ENCODE measurements at places on chromosomes 4 and X.

DNA sequence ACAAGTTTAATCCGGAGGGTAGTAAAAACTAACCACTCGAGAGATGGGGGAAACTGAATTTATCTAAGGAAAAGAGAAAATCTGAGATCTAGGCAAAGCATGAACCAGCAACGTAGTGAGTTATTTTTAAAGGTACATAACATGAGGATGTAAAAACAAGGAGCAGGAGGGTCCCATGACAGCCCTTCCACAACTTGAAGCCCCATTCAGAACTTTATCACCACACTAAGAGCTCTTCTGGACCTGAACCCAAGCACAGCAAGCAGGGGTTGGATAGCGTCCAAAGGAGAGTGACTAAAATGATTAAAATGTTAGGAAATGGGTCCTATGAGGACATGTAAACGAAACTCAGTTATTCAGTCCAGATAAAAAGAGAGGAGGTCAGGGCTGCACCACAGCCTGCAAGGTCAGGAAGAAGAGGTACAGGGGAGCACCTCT lies 16.2 kb downstream of the SH3RF1 start:
- no peaks in the 10 kb centered on the region for H3K36me3 ChIP-seq
- peak; percentile 51 for DNase-seq
- peaks cover 80% of the 10 kb centered on the region for H3K4me1 ChIP-seq
- H3K27me3 ChIP-seq, result no peaks in the 10 kb centered on the region
- H3K27ac ChIP-seq, result peak overlapping the region; percentile 54

GRCh38 chr4:75698162-75698962 lies 25.2 kb upstream of the G3BP2 start:
- DNase-seq, result no peak
- H3K27me3 ChIP-seq, result no peaks in the 10 kb centered on the region
- H3K4me3 ChIP-seq, result no peak overlapping the region
- H3K4me1 ChIP-seq, result no peaks in the 10 kb centered on the region
- H3K36me3 ChIP-seq, result no peaks in the 10 kb centered on the region

DNA sequence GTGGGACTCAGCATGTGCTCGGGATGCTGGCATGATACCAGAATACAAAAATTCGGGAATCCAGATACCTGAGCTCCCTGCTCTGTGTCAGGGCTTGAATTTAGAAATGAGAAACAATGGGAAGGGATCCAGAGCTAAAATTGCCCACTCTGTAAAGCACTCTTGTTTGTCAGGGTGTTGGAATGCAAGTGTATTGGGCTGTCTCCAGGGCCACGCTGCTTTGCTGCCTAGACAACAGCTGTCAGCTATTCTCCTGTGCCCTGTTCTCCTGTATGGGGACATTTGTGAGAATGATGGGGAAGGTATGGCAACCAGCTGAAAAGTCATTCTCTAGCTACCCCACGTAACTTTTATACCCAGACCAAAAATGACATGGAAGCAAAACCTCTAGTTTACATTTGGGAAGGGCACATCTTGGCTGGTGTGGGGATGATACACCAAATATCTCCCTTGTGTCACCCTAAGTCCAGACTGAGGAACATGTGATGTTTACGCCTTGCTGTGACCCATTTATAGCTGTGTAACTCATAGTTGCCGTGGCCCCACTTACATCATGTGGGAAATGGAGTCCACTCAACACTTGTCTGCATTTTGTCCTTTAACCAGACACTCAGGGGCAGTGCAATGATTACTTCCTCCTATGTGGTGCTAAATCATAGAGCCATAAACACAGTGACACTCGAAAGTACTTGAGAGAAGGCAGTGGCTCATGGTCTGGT lies 46.6 kb downstream of the SMPX start:
- H3K4me3 ChIP-seq, result no peak overlapping the region
- no peak for DNase-seq
- H3K27me3 ChIP-seq, result no peaks in the 10 kb centered on the region
- H3K27ac ChIP-seq, result no peak overlapping the region
- no peaks in the 10 kb centered on the region for H3K36me3 ChIP-seq

DNA sequence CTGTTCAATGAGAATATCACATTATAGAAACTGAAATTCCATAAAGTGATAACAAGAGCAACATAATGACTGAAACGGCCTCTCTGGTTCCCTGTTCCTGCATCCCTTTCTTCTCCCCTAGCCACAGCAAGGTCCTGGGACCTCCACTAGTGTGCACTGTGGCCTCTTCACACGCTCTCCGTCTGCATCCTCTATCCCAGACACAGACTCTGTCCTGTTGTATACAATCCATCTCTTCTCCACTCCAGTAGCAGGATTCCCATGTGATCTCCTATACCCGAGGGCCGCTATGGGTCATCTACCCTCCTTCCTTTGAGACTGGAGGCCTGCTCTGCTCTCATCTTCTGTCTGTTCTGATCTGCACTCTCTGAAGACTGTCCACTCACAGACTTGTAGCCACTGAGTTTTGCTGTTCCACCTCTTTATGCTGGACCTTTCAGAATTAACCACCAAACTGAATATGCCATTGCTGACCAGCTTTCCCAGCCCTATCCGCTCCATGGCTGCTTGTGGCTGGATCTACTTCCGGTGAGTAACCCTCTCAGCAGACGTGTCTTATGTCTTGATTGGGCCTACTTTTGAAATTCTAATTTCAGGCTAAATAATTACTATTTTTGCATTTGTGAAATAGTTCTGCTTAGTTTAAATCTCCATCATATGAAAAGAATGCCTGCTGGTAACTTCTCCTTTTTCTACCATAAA lies 105.1 kb upstream of the NAP1L5 start:
- H3K27me3 ChIP-seq, result no peaks in the 10 kb centered on the region
- H3K27ac ChIP-seq, result peak overlapping the region; percentile 62
- H3K4me1 ChIP-seq, result peaks cover 5% of the 10 kb centered on the region
- DNase-seq, result no peak

GRCh38 chrX:8714164-8714563 lies 17.8 kb downstream of the ANOS1 start:
- H3K27ac ChIP-seq, result no peak overlapping the region
- H3K4me3 ChIP-seq, result no peak overlapping the region
- no peaks in the 10 kb centered on the region for H3K27me3 ChIP-seq
- H3K4me1 ChIP-seq, result no peaks in the 10 kb centered on the region
- H3K36me3 ChIP-seq, result no peaks in the 10 kb centered on the region
- no peak for DNase-seq
